ENCODE measurements at places on chromosomes 11 and 22.

GRCh38 chr11:2213384-2213842 is 41.8 kb upstream of the TH start:
- peak; percentile 45 for DNase-seq

DNA sequence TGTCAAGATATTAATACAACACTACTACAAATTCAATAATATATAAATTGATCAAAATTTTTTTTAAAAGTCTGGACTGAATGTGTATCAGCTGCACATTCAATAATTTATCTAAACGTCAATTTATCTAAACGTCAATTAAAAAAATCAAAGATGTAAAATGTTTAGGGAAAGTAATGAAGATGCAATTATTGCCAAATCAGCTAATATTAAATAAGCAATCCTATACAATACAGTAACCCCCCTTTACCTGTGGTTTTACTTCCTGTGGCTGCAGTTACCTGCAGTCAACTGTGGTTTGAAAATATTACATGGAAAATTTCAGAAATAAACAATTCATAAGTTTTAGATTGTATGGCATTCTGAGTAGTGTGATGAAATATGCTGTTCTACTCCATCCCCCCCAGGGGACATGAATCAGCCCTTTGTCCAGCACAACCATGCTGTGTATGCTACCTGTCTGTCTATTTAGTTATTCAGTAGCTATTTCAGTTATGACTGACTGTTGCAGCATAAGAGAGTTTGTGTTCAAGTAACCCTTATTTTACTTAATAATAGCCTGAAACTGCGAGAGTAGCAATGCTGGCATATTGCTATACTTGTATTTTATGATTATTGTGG is 72.2 kb downstream of the CWF19L2 start:
- DNase-seq, result no peak

DNA sequence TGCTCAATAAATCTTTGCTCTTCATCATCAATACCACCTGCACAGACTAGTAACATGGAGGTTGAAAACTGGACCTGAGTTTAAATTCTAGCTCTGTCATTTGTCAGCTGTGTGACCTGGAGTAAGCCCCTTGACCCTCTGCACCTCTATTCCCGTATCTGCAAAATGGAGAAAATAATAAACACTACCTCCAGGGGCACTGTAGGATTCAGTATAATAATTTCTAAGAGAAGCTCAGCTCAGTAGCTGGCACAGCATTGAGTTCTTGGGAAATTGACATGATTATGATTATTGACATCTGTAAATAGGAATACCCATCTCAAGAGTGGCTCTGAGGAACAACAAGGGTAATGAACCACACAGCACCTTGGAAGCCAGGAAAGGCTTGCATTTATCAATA is 78.4 kb downstream of the MN1 start:
- DNase-seq, result peak; percentile 23

- no peak for DNase-seq
Measured at GRCh38 chr11:28528217-28528616, 420.0 kb downstream of the METTL15 start.

DNA sequence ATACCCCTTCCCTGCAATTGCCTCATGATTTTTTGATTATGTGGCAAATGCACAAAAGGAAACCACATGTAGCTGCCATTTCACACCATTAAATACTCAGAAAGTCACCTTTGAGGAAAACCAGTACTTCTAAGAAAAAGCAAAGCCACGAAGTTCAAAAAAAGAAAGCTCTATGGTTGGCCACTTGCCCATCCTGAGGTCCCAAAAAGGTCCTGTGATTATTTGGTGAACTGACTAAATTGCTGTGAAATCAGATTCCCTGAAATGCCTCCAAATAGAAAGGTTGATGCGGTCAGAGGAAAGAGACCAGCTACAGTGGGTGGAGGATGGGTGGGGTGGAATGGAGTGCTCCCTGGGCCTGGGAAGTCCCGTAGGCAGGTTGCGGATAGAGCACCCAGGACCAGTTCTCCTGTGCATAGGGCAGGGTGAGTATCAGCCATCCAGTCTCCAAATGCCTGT is 26.9 kb downstream of the MRPL16 start:
- DNase-seq, result no peak

- no peak for DNase-seq
Measured at GRCh38 chr11:117794772-117795629, 2.0 kb downstream of the DSCAML1 start.

DNA sequence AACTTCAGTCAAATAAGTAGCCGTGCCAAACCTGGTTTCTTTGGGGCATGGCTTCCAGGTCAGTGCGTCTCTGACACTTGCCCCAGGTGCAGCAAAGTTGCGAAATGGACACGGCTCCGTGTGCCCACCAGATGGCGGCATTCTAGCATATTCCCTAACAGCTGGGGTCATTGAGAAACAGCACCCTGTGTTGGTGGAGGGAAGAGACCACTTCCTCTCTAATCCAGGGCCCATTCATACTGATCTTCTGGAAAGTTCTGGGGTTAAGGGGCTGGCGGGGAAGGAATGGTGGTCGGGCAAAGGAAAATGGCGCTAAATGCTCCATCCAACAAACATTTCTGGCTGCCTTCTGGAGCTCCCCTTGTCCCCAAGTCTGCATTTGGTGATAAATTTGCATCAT is 141.2 kb upstream of the TIMP3 start:
- DNase-seq, result peak; percentile 75

DNA sequence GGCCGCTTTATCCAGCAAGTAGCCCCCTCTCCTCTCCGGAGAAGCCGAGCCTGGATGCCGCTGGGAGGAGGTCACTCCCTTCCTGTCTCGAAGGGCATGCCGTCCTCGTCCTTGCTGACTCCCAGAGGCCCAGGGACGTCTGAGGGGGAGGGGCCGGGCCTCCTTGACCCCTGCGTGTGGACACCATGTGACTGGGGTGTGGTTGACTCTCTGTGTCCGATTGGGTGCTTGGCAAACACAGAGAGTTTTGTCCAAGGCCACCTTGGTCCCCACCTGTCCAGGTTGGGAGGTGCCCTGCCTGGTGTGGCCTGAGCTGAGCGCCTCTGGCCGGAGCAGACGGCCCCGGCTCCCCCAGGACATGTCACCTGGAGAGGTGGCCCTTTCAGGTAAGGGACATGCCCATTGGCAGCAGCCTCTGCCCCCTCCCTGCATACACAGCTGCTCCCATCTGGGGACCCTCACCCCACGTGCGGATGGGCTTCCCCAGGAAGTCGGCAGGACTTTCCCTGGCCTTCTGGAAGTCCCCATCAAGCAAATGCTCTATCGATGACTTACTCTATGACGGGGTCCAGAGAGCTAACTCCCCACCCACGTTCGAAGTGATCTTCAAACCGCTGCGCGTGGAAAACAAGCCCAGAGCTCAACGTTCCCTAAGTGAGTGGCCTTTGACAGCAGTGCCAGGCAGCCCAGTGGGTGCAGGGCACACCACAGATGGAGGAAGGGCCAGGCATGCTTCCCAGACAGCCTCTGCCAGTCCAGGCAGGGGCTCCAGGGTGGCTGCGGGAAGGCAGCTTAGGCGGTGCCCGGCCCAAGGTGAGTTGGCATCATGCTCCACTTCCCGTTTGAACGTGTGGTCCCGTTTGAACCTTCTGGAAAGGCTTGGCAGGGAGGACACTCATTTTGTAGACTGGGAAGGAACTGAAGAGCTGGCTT is at the start of gene SMIM38:
Gene SMIM38, plus strand, starts transcription at position 634 of the 933 bp plus-strand sequence. CDS start 1,912 bp downstream, outside the sequence.
- DNase-seq, result no peak

- DNase-seq, result peak; percentile 58
Measured at GRCh38 chr11:111942829-111943228, 5.7 kb downstream of the DIXDC1 start.

DNA sequence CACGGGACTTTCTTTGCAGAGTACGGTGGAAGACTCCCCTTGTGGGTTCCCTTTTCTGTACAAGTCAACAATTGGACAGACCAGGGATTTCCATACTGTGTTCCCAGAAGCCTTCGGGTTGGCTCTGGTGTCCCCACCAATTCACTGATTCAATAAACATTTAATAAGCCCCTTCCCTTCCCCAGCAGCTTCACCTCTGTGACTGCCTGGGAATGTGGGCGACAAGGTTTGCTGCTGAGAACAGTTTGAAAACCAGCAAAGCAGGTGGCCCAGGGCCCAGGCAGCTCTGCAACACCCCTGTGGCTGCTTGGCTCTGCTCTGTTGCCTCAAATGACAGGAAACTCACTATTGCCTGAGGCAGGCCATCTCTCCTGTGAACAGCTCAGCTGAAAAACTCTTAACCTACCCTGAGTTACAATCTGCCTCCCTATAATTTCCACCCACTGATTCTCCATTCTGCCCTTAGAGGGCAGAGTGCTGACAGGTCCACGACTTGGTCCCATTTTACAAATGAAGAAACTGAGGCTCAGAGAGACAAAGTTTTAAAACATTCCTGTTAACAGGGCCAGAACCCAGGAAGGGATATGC is 10.4 kb downstream of the ADORA2A start:
- no peak for DNase-seq

GRCh38 chr11:26951809-26952515 is 42.0 kb upstream of the FIBIN start:
- no peak for DNase-seq

GRCh38 chr11:125287491-125288210 is 123.1 kb downstream of the PKNOX2 start:
- no peak for DNase-seq

DNA sequence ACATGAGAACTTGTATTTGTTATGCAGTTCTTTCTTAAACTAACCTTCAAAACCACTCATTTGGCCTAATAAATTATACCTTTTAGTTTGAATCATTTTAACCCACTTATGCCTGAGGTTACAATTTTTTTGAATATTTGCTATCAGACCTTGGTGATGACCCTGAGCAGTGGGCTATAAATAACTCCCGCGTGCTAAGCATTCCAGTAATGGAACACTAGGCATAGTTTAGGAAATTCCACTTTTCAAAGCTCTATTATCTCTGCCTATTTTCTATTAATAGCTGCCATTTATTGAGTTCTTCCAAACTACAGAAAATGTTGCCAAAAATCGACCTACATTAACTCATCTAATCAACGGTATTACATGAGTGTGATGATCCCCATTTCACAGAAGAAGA is 993.4 kb upstream of the FAT3 start:
- DNase-seq, result no peak

- no peak for DNase-seq
Measured at GRCh38 chr11:69411257-69411924, 70.1 kb upstream of the LINC01488 start.

GRCh38 chr11:123480882-123481281 is 50.8 kb downstream of the GRAMD1B start:
- DNase-seq, result no peak
